Neural progenitor cell (in vitro differentiated cells): ENCODE measurements at places on chromosomes 16 and 17.

- DNase-seq = no peak
- H3K27ac ChIP-seq = no peak overlapping the region
- H3K4me3 ChIP-seq = no peak overlapping the region
- H3K27me3 ChIP-seq = no peaks in the 10 kb centered on the region
- H3K36me3 ChIP-seq = no peaks in the 10 kb centered on the region
Observed at GRCh38 chr16:72768591-72768990, 279.3 kb downstream of the ZFHX3 start.

- no peak overlapping the region for H3K27ac ChIP-seq
- H3K36me3 ChIP-seq = no peaks in the 10 kb centered on the region
- DNase-seq = no peak
- H3K27me3 ChIP-seq = peaks cover 79% of the 10 kb centered on the region
Observed at GRCh38 chr16:168424-168823, 2.6 kb downstream of the HBM start.

DNA sequence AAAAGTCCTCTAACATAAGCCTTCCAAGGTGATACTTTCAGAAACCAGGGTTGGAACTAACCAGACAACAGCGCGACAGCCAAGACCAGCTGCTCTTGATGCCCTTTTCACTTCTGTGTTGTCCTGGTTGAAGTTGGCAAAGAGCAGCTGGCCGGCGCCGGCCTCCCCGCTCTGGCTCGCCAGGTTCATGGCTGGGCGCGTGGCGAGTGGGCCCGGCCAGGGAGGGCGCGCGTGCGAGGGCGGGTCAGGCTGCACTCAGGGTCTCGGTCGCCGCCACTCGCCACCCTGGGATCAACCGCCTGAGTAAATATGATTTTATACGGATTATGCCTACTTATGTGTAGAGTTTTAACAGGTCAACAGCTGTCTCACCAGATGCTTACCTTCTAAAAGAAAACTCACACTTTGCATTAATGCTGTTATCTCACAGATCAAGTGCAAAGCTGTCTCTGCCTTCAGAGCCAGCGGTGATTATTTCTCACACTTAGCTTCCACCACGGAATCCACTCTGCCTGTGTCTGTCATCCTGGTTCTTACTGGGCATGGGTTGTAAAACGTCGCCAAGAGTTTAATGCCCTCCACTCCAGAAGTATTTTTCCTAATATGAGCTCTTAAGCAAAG lies 13.5 kb downstream of the KCTD2 start:
- no peak overlapping the region for H3K27ac ChIP-seq
- no peaks in the 10 kb centered on the region for H3K36me3 ChIP-seq
- H3K4me3 ChIP-seq = no peak overlapping the region
- H3K27me3 ChIP-seq = no peaks in the 10 kb centered on the region
- no peaks in the 10 kb centered on the region for H3K4me1 ChIP-seq

GRCh38 chr16:17389384-17389783 lies 81.4 kb downstream of the XYLT1 start:
- no peaks in the 10 kb centered on the region for H3K27me3 ChIP-seq
- H3K27ac ChIP-seq = no peak overlapping the region
- DNase-seq = no peak
- H3K36me3 ChIP-seq = no peaks in the 10 kb centered on the region
- no peak overlapping the region for H3K4me3 ChIP-seq

- H3K36me3 ChIP-seq = no peaks in the 10 kb centered on the region
- H3K27me3 ChIP-seq = peaks cover 56% of the 10 kb centered on the region
- H3K4me1 ChIP-seq = peaks cover 7% of the 10 kb centered on the region
- peak overlapping the region; percentile 62 for H3K4me3 ChIP-seq
Observed at GRCh38 chr16:57985204-57986181, 14.6 kb upstream of the CNGB1 start.
